Stimulated activated CD4-positive, alpha-beta T cell treated with anti-CD3 and anti-CD28 coated beads, Interleukin-12 subunit alpha, Interleukin-12 subunit beta, amount 100 ng/mL, for 4 hours (primary cell): ENCODE measurements at places on chromosomes 7 and 10.
A peak's percentile ranks its signal among the peaks of the same experiment; 100 is the strongest.

- DNase-seq = no peak
Observed at GRCh38 chr10:3693022-3693697, 91.8 kb downstream of the KLF6 start.

- DNase-seq = no peak
Observed at GRCh38 chr10:61887772-61888171, 13.7 kb upstream of the ARID5B start.

DNA sequence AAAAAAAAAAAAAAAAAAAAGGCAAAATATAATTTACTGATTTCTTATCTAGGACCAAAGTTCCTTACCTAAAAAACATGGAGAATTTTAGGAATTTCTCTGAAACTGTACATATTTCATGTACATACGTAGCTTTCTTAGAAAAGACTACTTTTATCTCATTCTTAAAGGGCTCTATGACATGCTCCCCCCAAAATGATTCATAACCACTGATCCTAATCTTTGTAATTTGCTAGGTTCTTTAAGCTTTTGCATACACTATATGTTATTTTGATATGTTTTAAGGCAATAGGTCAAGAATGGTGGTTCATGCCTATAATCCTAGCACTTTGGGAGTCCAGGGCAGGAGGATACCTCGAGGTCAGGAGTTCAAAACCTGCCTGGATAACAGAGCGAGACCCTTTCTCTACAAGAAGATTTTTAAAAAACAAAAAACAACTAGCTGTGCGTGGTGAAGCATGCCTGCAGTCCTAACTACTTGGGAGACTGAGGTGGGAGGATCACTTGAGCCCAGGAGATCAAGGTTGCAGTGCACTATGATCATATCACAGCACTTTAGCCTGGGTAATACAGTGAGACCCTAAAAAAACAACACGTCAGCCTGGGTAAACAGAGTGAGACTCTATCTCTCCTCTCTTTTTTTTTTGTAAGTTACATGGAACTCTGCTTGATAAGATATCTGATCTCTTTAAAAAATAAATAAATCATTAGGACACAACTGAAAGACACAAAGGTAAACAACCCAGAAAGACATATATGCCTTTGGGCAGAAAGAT, 54.8 kb downstream of the ATAD1 start:
- DNase-seq = no peak

DNA sequence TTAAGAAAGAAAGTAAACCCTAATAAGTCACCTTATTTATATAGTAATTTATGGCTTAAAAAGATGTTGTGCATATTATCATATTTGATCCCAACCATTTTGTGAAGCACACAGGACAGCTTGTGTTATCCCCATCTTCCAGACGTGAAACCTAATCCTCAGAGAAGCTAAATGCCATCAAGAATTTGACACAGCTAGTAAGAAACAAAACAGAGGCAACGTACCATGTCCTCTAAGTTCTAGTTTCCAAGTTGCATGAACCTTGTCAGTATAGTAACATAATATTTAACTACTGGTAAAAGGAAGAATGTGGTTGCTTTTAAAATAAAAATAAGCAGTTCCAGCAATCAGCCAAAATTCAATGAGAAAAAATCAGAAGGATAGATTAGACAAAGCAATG, 41.5 kb downstream of the PTN start:
- DNase-seq = no peak

DNA sequence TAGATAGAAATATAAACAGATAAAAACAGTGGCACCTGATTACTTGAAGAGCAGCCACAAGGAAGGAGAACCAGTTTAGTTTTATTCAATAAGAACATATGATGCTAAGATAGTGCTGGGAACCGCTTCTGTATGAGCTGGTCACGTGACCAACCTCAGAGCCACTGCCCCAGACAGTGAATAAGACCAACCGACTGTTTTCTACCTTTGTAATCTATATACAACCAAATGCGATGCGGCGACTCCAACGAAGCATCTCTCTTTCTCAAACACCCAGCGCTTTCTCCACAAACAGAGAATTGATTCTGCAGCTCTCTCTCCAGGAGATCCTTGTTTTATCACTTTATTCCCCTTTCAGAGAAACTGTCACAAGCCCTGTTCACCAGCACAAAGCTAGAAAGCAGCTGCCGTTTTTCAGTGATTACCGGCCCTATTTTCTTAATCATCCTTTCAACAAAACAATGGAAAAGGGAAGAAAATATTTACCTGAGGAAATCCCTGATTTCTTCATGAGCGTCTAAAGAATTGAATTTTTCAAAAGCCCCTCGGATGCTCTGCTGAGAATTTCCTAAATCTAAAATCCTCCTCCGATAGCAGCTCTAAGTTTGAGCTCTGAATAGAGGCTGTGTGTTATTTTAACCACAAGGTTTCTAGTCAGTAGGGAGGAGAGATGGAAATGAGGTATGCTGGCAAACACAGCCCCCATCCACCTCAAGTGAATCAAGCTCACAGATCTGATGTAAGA, 55.7 kb upstream of the JCAD start:
- DNase-seq = no peak

DNA sequence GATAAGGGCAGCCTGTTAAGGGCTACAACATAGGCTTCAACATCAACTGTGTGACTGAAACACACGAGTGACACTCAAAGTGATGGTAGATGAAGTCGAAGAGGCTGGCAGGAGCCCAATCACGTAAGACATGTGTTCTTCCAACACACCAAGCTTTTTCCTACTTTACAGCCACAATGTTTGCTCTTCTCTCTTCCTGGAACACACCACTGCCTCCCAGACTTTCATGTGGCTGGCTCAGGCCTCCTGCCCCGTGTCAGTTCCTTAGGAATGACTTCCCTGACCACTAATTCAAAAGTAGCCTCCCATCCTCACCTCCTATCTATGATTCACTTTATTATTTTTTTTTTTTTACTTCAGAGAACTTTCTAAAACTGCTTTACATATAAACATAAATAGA, 209.2 kb downstream of the GPAM start:
- no peak for DNase-seq

- DNase-seq = no peak
Observed at GRCh38 chr10:77229704-77230103, 407.9 kb downstream of the KCNMA1 start.

- no peak for DNase-seq
Observed at GRCh38 chr7:92848441-92848840, 12.1 kb upstream of the CDK6 start.

DNA sequence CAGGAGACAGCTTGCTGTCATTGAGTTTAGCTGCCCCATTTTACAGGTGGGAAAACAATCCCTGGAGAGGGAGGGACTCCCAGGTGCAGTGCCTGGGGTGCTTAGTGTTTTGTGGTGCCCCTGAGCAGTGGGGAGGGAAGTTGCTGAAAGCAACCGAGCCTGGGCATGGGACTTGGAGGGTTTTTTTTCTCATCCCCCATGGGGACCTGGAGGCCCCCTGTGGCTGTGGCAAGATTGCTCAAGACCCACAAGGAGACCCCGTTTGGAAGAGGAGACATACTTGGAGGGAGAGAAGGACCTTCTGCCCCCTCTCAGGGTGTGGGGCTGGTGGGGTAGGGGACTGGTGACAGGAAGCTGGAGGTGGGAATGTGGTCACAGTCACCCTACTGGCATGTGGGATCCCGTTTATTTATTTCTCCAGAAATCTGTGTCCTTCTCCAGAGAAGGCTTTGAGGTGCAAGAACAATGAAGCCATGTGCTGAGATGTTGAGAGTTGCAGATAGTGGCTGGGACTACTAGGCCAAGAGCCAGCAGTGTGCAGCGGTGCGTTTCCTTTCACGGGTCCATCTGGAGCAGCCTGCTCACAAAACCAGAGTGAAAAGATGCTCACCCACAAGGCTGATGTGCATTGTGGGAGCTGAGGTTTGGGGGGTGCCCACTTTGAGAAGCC, 21.5 kb downstream of the ZMIZ1 start:
- no peak for DNase-seq

DNA sequence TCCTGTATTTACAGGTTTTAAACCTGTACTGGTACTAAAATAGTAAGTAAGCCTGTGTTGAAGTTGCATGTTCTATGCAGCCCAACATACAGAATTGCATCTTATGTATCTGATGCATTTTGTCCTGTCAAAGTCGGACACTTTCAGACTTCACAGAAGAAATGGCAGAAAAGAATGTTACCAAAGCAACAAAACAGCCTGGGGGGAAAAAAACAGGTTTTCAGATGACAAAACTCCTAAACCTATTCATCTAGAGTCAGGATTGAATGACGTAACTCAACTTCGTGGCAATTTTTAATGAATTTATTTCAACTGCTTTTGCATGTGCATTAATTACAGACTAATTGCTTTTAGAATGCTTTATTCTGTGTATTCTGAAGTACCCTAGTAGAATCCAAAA, 28.4 kb downstream of the CYTH3 start:
- DNase-seq = no peak

GRCh38 chr7:66076462-66077329, 1.1 kb downstream of the ASL start:
- no peak for DNase-seq

- peak; percentile 60 for DNase-seq
Observed at GRCh38 chr7:148699024-148699781, 500 bp downstream of the CUL1 start.

- DNase-seq = no peak
Observed at GRCh38 chr7:141788296-141788695, 1.7 kb upstream of the TAS2R5 start.

DNA sequence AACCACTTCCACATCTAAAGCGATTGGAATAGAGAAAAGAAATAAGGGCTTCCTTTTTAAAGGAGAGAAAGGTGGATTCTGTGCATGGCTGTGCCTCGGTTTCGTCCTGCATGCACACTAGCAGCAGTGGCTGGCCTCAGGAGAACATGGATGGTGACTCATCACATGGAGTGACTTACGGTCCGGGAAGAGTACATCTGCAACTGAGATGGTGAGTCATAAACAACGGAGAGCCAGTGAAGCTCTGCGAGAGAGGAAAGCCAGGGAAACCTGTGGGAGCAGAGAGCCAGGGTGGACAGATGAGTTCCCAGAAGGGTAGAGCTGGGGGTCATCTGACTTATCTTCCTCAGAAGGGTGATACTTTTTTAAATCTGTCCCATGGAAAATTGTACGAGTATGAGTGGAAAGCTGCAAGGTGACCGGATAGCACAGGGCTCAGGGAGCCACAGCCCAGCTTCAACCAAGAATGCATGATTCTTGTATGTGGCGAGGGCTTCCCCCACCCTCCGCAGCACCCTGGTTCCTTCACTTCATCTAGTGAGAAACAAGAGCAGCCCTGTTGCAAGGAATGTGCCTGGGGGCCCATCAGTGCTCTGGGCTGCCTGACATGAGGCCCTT, 259.1 kb downstream of the KLF6 start:
- DNase-seq = no peak

DNA sequence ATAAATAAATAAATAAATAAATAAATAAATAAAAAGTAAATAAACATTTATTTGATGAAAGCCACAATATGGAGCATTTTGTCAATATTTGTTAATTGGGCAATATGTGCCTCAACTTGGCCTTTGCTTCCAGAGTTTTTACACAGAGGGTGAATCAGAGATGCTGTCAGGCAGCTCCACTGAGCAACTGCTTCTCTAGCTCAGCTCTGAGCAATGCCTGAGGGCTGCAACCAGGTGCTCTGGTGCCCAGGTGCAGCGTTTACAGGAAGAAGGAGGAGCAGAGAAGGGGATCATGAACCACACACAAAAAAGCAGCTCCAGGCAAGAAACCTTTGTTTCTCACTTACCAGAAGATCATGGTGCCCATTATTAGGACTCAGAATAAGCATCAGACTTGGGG, 876.2 kb upstream of the AUTS2 start:
- no peak for DNase-seq

GRCh38 chr7:137393570-137393969, 50.0 kb upstream of the PTN start:
- DNase-seq = no peak

DNA sequence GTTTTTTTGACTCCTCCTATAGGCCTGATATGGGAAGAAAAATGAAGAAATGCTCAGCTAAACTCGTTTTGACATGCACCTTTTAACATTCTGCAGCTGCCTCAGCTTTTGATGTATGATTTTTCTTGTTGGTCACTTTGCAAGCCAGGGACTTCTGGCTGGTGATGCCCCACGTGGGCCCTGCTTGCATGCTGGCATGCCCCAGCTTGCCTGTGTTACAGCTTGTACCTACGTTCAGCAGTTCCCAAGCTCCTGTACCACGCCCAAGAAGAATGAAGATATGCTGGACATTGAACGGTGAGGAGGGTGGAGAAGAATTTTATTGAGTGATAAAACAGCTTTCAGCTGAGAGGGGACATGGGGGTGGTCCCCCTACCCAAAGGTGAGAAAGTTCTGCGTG, 245.6 kb upstream of the FZD8 start:
- no peak for DNase-seq

GRCh38 chr10:20128811-20129210, 312.6 kb downstream of the PLXDC2 start:
- no peak for DNase-seq

DNA sequence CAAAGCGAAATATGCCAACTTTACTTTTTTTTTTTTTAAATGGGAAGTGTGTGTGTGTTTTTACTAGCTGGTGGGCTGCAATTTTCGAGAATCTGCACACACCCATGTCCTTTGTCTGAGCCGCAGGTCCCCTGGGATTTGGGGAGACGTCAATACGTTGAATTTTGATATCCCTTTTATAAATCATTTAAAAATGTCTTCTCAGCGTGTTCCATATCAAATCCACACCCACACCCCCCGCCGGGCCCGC, 404 bp upstream of the FMC1 start:
- DNase-seq = no peak

DNA sequence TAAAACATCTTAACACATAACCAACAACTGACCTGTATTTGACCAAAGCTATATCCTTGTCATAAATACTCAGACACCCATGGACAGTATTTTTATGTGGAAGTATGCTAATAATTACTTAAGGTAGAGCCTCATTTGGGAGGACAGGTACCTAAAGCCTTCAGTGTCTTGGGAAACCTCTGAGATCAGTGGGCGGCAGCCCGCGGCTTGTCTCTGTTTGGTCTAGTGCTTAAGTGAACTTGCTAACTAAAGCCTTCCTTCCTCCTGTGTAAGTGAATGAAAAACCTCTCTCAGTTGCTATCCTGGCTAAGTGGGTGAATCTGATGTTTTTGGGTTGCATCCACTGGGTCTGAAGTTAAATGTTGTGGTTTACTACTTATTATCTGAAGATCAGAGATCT, 144.5 kb upstream of the AGR3 start:
- no peak for DNase-seq

GRCh38 chr10:28020993-28021982, 22.4 kb upstream of the ODAD2 start:
- no peak for DNase-seq

DNA sequence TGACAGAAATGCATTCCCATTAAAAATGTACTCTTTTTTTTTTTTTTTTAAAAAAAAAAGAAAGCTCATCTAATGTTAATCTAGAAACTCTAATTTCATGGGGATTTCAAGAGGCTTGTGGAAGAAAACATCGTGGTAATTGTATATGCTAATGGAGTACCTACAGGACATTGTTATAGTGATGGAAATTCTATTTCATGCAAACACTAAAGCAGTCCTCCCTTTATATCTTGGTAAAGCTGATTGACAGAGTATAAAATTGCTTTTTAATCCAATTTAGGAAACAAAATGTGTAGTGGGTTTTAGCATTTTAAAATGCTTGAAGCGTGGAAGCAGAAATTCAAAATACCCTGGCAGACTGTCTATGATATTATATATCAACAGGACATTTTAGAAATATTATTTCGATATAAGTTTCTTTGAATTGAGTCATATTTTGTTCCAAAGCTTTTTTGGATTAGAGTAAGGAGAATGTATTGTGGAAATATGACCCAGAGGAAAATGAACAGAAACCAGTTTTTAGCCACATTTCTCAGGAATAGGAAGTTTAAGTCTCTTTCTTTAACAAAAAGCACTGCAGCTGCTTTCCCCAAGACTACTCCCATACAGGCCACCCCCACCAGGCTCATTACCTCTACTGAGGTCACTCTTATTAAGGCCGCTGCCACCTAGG, 121.9 kb downstream of the WNT2 start:
- DNase-seq = no peak
